ENCODE measurements at places on chromosomes 12 and 14.

GRCh38 chr12:3137268-3137781 lies 60.1 kb downstream of the TSPAN9 start:
- DNase-seq, result no peak

DNA sequence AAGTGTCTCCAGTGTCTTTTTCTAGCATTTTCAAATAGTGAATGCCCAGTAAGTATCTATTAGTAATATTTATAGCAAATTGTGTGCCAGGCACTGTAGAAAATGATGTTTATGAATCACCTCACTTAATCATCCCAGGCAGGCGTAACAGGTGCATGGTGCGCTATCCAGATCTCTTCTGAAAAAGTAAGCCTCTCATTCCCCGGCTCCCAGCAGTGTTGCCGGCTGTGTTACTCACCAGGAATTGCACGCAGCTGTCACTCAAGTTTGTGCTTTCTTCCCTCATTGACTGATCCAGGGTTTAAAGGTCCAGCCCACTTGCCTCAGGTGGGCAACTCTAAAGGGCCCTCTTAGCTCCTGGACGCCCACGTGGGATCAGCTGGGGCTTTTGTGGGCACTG lies 173.8 kb upstream of the RASSF8 start:
- no peak for DNase-seq

GRCh38 chr12:39426636-39427240 lies 16.2 kb downstream of the KIF21A start:
- no peak for DNase-seq

- no peak for DNase-seq
Observed at GRCh38 chr14:99252443-99252939, 19.5 kb downstream of the BCL11B start.

DNA sequence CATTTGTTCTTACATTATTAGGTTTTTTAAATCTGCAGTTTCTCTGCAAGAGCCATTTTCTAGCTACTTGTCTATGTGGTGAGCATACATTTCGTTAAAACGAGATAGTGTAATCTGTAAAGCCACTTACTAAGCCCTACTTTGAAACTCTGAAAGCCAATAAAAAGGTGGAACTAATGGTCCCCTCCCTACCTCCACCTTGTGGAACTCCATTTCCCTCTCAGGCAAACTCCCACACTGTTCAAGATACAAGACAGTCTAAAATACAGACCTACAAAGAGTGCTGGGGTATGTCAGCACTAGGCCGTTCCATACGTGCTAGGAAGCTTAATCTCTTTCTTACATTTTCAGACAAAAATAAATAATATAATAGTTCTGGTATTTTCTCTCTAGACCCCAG lies 74.1 kb downstream of the DUSP6 start:
- no peak for DNase-seq

DNA sequence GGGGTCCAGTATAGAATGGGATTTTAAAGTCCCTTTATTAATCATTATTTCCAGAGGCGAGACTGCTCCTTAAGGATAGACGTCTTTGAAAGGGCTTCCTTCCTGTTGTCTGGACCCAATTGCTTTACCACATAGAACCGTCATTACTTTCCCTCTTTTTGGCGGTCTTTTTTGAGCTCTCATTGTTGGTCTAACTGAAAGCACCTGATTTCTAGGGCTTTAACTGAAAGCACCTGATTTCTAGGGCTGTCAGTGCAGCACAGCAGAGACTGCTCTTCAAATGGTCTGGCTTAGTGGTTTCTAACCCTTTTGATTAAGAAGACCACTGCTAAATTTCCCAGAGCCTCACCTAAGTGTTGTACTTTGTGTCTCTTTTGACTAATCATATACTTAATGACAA lies 95.8 kb downstream of the PRKCH start:
- DNase-seq, result no peak

DNA sequence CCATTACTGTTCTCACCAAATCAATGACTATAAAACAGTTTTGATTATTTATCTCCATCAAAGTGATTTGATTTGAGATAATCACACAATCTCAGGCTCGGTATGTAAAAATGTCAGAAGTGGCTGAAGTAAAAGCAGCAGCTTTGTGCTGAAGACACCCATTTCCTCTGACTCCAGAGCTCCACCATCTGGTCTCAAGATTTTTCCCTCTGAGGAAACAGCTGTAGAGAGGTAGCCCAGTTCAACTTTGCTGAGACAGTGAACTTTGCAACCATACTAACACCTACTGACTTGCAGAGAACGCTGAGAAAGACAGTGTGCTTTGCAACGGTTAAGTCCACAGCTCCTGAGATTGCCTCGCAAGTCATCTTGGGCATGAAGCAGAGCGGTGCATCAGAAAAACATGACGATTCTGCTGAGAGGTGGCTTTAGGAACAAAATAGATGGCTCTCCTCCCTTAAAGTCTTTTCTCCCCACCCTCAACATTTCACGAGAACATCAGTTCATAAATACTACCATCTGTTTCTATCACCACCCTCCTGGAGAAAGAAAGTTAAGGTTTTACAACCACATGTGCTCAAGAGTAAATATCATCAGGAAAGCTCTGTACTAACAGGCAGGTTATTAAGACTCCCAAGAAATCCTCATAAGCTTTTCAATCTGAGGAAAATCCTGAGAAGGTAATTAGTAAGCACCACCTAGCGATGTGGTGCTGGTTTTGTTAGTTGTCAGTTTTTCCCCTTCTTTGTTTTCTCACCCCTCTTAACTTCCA lies 34.8 kb downstream of the HIGD1C start:
- no peak for DNase-seq

DNA sequence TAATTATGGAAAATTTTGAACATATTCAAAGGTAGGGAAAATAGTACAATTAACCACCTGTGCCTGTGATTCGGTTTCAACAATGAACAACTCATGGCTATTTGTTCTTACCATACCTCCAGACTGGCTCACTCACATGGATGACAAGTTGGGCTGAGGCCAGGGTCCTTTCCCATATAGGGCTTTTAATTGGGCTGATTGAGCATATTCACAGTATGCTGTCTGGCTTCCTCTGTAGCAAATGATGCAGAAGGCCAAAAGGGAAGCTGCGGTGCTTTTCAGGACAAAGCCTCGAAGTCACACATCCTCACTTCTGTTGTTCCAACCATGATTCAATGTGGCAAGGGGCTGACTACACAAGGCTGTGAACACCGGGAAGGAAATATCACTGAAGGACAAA lies 297.5 kb upstream of the SLC16A7 start:
- DNase-seq, result no peak

GRCh38 chr14:72420749-72421474 lies 473.0 kb downstream of the DPF3 start:
- DNase-seq, result peak; percentile 56

DNA sequence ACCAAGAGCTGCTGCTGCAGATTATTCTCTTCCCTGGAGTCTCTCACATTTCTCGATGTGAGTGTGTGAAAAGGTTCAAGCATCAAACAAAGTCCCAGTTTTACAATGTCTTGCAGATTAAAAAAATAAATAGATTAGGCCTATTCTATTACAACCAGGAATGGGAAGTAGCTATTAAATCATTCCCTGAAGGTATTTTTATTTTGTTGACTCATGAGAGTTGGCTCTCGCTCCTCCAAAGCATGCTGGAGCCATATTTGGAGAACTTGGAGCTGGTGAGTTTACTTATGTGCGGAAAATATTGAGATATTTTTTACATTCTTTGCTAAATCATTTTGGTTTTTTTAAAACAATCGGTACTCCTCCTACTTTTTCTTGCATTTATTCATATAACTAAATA lies 572.3 kb downstream of the ETNK1 start:
- no peak for DNase-seq

- no peak for DNase-seq
Observed at GRCh38 chr14:96901227-96901626, 104.0 kb downstream of the VRK1 start.

DNA sequence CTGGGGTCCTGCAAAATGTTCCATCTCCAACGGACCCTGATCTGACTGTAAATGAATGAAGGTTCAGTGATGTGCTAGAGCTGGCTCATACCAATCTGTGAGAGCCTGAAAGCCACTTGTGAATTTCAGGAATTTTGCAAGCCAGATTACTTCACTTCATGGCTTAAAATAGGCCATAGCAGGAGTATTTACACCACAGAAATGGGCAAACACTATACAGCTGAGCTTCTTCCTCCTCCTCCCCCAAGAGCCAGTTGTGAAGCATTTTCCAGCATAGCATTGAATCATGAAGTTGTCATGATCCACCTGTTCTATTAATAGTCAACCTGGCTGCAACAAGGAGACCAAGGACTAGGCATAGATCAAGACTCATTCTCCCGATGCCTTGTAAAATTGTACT lies 141.3 kb upstream of the RASSF8 start:
- no peak for DNase-seq

DNA sequence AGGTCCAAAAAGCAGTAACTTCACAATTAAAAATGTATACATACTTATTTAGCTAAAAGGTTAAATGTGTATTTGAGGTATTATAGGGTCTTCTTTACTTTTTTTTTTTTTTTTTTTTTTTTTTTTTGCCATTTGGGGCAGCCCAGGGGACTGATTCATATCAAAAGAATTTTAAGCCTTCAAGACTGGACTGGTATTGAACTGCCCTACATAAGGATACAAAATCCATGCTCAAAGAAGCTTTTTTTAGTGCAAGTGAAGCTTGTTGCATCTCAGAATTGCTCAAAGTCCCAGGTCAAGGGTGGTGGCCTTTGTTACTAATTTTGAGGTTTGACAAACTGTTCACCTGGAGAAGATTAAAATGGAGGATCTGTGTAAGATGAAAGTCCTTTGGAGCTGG lies 124.0 kb downstream of the APAF1 start:
- DNase-seq, result no peak

DNA sequence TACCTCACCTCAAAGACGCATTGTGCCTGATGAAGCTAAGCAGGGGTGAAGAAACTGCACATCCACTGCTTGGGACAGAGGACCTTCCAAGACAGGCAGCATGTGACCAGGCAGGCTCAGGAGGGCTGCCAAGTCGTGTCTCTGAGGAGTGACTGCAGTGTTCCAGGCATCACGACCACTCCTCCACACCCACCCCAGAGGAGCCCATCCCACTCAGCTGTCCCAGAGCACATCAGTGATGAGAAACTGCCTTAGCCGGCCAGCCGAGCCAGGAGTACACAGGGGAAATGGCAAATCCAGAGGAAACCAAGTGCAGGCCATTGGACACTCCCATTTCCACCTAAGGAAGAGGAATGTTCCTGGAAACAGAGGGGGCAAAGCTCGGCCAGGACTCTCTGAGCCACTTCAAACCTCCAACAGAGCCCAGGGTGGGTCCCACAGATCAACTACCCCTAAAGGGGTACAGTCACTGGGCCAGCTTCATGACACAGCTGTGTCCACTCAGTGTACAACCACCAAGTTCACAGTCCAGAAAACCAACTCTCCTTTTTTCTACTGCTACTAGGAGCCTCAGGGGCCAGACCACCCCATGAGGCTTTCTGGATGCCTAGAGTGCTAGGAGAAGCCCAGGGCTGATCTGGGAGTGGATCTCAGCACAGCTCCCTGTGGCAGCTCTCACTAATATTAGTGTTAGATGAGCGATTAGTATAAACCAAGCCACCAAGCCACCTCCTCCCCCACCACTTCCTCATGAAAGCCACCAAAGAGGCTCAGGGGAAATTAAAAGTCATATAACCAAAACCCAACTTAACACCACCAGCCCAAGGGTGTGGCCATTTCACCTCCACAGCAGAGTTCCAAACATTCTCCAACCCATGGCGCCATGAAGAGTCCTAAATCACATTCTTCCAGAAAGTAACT lies 15.4 kb downstream of the PXN start:
- DNase-seq, result no peak

- peak; percentile 41 for DNase-seq
Observed at GRCh38 chr12:19967431-19967830, 400.9 kb upstream of the PDE3A start.

DNA sequence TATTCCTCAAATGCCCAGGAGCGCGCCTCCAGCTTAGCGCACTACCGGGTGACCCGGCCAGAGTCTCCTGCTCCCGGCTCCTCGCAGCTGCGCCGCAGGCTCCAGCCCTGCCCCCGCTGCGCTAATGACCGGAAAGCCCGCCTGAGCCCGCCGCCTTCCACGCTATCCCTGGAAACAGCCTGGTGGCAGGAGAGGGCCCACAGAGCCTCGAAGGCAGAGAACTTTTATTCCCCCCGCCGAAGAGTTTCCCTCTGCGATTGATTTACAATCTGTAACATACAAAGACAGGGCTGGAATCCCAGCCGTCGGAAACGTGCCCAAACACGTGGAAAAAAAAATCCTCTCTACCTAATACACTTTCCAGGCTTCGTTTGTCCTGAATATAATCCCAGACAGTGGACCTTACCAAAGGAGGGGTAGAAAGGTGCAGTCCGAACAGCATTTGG lies 1.5 kb downstream of the COL2A1 start:
- peak; percentile 55 for DNase-seq

DNA sequence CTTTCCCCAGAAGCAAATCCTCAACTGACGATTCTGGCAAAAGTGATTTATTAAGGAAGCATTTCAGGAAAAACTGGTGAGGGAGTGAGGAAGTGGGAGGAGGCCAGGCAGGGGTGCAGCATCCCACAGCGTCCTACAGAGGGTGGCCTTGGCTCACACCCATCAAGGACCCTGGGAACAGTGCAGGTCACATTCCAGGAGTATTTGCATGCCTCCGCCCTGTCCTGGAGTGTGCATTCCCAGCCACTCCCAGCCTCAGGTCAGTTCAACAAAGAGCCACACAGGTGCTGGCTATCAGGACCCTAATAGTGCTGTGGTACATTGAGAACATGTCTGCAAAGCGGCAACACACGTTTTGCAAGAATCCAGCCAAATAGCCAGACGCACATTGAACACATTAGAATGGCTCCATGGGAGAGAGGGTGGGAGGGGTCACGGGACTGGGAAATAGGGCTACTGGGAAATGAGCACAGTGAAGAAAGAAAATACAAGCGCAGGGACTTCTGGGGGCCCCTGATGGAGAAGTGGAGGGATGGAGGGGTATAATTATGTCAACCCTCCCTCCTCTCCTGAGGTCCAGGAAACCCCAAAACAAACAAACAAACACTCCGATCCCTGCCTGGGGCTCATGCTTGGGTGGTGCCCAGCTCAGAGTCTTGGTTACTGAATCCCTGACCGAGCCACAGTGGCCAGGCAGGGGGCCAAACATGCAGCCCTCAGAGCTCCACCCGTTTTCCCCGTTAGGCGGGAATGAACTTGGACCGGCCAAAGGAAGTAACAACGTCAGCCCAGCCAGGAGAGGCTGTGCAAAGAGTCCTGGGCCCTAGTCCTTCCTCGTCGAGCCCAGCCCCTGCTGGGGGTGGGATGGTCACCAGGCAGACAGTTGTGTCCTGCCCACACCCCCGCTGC lies 36.5 kb downstream of the CMKLR1 start:
- DNase-seq, result no peak

DNA sequence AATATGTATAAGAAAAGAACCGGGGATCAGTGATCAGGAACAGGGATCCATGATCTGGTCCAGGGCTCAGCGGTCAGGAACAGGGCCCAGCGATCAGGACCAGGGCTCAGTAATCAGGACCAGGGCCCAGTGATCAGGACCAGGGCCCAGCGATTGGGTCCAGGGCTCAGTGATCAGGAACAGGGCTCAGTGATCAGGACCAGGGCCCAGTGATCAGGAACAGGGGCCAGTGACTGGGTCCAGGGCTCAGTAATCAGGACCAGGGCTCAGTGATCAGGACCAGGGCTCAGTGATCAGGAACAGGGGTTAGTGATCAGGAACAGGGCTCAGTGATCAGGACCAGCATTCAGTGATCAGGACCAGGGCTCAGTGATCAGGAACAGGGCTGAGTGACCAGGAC lies 56.3 kb downstream of the TMEM121 start:
- no peak for DNase-seq

- DNase-seq, result peak; percentile 89
Observed at GRCh38 chr12:92034858-92035401, 110.7 kb downstream of the BTG1 start.
